ENCODE measurements at places on chromosomes 1 and 21. TPM values are rescaled to one million over a fixed set of nuclear protein-coding genes. Genes with fewer than 3 reads are reported as not detected.

The OR6N1 gene
- polyA plus RNA-seq, result not detected

The CD244 gene
- polyA plus RNA-seq, result 0.75 TPM

- peak; percentile 31 for DNase-seq
These were observed 102.2 kb downstream of the NTMT2 start for GRCh38 chr1:170247751-170248521.

DNA sequence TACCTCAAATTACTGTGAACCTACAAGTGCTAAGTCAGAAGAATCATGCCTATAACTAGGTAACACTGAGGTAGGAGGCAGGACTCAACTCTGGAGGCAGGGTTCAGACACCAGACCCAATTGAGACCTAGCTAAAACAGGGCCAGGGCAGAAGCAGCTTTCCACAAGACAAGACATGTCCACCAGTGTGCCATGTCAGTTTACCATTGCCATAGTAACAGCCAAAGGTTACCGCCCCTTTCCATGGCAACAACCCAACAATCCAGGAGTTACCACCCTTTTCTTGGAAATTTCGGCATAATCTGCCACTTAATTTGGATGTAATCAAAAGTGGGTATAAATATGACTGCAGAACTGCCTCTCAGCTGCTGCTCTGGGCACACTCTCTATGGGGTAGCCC, 432.3 kb downstream of the DPYD start:
- DNase-seq, result no peak

DNA sequence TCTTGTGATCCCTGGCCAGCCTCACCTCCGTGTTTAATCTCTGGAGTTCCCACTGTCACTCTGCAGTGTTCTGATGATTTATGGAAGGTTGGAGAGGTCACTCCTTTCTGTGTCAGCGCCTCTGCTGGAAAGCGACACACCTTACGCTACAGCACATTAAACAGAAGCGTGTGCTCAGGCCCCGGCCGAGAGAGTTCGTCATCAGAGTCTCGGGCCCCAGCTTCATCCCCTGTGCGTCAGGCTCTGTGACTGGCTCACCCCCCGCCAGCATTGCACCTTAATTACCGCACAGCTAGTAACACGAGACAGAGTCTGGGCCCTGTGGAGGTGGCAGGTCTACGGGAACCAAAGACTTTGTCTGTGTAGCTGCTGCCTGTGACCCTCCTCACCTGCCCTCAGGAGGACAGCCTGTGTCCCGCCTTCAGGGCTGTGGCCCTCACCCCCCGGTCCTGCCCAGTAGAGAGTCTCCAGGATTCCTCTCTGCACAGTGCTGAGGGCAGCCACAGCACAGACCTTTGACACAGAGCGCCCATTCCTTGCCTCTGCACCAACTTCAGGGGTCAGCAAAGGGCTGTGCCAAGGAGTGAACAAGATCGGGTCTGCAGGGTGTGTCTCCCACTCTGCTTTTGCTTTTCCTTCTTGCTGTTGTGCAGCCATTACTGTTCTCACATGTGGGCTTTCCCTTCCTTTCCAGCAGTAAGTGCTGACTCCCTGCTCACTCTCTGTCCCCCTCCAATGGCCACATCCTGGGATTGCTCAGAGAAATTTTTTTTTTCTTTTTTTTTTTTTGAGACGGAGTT, 157.6 kb downstream of the PGBD5 start:
- no peak for DNase-seq

GRCh38 chr1:198253668-198254067, 96.9 kb downstream of the NEK7 start:
- DNase-seq, result peak; percentile 50

DNA sequence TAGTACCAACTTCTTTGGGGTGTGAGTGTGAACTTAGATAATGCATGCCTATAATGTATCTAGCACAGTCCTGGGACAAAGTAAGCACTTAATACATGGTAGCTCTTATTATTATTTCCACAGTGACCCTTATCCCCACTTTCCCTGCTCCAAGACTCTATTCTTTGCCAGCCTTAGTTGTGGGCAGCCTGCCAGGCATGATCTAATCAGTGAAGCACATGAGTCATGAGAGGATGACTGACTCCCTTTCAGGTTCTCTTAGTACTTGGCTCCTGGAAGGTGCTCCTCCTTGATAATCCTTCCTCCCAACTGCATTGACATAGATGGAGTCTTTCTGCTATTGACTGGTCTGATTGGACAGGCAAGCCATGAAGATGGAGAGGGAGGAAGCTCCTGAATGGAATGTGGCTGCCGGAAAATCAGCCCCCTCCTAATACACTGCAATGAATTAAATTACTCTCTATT, 17.4 kb upstream of the GNG12 start:
- no peak for DNase-seq

DNA sequence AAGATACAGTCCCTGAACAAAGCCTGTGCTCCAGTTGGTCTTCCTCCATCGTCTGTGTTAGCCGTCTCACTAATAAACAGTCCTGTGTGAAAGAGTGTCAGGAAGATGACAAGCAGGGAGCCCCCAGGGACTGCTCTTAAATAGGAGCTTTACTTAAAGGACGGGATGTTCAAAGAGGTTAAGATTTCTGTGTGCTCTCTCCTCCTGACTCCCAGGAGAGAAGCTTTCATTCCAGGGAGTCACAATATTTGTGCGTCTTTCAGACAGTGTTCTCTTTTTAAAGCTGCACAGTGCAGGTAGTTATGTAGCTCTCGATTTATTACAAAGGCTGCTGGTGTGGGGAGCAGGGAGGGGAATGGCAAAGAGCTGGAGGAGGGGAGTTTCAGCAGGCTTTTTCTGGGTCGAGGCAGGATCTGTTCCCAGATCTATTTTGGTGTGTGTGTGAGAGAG, 43.5 kb downstream of the STYXL2 start:
- DNase-seq, result no peak

The MRPL37 gene
- 205 TPM for polyA plus RNA-seq

The ASTN1 gene
- polyA plus RNA-seq, result not detected

- no peak for DNase-seq
These were observed 53.6 kb upstream of the RUNX1 start for GRCh38 chr21:35102488-35103371.

DNA sequence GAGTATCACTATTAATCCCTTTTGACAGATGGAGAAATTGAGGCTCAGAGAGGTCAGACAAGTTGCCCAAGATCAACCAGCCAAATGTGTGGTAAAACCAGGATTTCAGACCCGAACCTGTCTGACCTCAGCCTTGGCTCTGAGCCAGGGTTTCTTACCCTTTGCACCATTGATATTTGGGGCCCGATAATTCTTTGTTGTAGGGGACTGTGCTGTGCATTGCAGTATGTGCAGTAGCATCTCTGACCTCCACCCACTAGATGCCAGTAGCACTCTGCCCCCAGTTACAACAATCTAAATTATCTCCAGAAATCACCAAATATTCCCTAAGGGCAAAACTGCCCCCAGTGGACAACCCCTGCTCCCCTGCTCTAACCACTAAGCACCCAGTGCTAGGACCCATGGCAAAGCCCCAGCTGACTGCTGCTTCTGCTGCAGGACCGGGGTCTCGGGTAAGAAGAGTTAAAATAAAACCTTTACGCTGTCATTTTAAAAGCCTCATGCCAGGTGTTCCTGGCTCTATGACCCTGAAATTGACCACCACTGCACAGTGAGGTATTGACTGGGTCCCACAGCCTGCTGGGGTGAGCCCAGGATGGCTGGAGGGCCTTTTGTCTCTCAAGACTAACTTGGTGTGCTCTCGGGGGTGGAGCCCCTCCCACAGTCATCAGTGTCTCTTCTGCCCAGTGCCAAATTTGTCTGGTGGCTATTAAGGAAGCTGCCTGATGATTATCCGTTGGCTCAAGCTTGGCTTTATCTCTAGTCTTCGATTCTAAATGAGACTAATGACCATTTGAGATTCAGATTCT, 5.6 kb upstream of the MAN1C1 start:
- DNase-seq, result no peak

The KRTAP19-3 gene
- polyA plus RNA-seq, result not detected

- no peak for DNase-seq
These were observed 46.5 kb downstream of the ZNHIT6 start for GRCh38 chr1:85661767-85662166.
